ENCODE measurements at places on chromosomes 2 and 18.

DNA sequence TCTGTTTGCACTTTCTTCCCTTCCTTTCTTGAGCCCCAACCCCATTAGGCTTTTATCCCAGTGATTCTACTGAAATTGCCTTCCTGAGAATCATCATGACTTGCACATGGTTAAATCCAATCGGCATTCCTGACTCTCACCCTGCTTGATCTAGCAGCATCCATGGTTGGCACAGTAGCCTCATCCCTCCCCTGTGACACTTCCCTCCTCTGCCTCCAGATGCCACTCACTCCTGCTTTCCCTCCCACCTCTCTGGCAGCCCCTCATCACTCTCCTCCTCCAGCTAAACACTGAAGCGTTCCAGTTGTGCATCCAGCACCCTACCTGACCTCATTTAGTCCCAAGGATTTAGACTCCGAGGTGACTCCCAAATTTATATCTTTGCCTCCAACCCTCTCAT, 114.7 kb downstream of the GALNT14 start:
- DNase-seq: no peak

GRCh38 chr2:28746429-28747111, 5.1 kb upstream of the PPP1CB start:
- DNase-seq: no peak

DNA sequence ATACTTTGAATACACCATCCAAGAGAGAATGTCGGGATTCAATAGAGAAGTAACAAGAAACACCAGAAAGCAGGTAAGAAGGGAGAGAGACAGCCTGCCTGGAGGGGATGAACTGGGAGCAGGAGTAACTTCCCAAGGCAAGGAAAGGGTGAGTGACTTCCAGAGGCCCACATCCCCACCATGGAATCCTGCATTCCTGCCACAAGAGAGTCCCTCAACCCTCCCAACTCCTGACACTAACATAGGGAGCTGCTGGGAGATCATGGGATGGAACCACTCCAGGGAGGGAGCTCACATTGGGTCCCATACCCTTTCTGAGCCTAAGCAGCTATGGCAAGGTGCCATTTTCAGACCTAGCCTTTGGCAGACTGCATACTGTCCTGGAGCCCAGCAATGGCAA, 5.5 kb upstream of the TMEM163 start:
- no peak for DNase-seq

GRCh38 chr2:173126819-173127218, 51.2 kb downstream of the MAP3K20 start:
- no peak for DNase-seq

GRCh38 chr18:9608298-9608697, 6.1 kb downstream of the PPP4R1 start:
- peak; percentile 33 for DNase-seq

All from bronchial epithelial cell (primary cell).